Stimulated activated naive CD4-positive, alpha-beta T cell treated with Interleukin-2 at 50 U/mL for 16 hours (primary cell): ENCODE measurements at places on chromosomes 12 and 14.

DNA sequence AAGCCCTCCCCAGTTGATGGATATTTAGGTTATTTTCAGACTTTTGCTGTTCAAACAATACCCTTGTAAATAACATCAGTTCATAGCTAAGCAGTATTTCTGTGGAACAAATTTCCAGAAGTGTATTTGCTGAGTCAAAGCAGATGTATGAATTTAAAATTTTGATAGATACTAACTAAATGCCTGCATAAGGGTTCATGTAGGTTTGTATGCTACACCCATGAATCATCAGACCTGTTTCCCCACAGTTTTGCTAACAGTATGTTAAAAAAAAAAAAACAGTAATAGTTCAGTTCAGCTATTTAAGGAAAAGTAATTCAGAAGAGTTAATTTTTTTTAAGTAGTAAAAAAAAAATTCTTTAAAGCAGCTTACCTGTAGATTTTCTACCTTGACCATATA, 236.1 kb upstream of the DIO2 start:
- DNase-seq, result no peak

GRCh38 chr12:80617733-80618132, 89.7 kb upstream of the MYF6 start:
- DNase-seq, result no peak

GRCh38 chr14:69680297-69680696, 68.9 kb downstream of the SUSD6 start:
- DNase-seq, result no peak

GRCh38 chr14:65159281-65160062, 57.2 kb upstream of the MAX start:
- no peak for DNase-seq

DNA sequence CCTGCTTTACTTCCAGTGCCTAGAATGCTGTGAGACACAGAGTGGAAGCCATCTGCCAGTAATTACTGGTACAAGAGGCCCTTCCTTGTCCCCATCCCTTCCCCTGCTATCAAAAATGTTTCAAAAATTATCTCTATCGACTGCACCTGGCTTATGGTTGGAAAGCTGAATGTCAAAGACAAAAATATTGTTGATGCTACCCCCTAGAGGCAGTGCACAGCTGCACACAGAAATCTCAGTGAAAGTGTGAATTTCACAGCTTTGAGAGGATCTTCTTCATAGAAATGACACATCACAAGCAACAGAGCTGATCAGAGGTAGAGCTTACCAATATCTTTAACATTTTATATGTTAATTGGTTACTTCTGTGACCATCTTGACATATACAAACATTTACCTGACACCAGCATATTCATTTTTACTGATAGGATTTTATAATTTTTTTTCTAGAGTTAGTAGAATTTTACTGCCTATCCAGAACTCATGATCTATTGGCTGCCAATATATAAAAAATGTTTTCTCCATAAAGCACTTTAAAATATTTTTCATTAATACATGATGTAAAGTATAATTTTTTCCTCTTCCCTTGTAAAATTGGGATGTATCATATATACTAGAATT, 138.0 kb downstream of the AACS start:
- DNase-seq, result no peak
